ENCODE measurements at places on chromosomes 16 and 17. TPM values are rescaled to one million over a fixed set of nuclear protein-coding genes. Genes with fewer than 3 reads are reported as not detected.

The CDH8 gene
- 0.12 TPM for total RNA-seq

The C1QTNF1 gene
- total RNA-seq: 208 TPM

The MPP2 gene
- 2.0 TPM for total RNA-seq

The KARS1 gene
- total RNA-seq: 135 TPM

The GJC1 gene
- 17.8 TPM for total RNA-seq

The IKZF3 gene
- not detected for total RNA-seq

The AARSD1 gene
- 37.5 TPM for total RNA-seq

The JMJD6 gene
- total RNA-seq: 19.4 TPM

The CDK10 gene
- total RNA-seq: 33.2 TPM

The SNF8 gene
- total RNA-seq: 126 TPM

The MSLN gene
- not detected for total RNA-seq

The WFIKKN1 gene
- total RNA-seq: 0.12 TPM

The BIRC5 gene
- total RNA-seq: 63.8 TPM

The ZPBP2 gene
- not detected for total RNA-seq

The TEKT3 gene
- total RNA-seq: not detected

The CHRNE gene
- total RNA-seq: 0.19 TPM

Data from aortic smooth muscle cell (primary cell).